ENCODE measurements at places on chromosomes 6 and 20. TPM values are rescaled to one million over a fixed set of nuclear protein-coding genes. Genes with fewer than 3 reads are reported as not detected.

The RAB32 gene
- total RNA-seq: 23.8 TPM

The ATP6V1G2 gene
- 3.3 TPM for total RNA-seq

The MAP1LC3A gene
- 17.5 TPM for total RNA-seq

The NRN1 gene
- total RNA-seq: 1.5 TPM

The PLA2G7 gene
- 0.26 TPM for total RNA-seq

The TFEB gene
- total RNA-seq: 1.3 TPM

The C20orf144 gene
- 0.44 TPM for total RNA-seq

The EYA4 gene
- 0.86 TPM for total RNA-seq

The CPXM1 gene
- total RNA-seq: 200 TPM

The CSE1L gene
- 186 TPM for total RNA-seq

The PCMT1 gene
- total RNA-seq: 65.5 TPM

The B3GAT2 gene
- 1.2 TPM for total RNA-seq

GRCh38 chr6:28258877-28259777, at the start of gene NKAPL:
Gene NKAPL, plus strand, starts transcription at chr6:28259297. Its CDS starts 75 bp downstream, at chr6:28259372.
- DNase-seq: no peak
- H3K4me3 ChIP-seq: no peak within 1 kb of the TSS
- no peak within 1 kb of the TSS for H3K27ac ChIP-seq
- H3K27me3 ChIP-seq: peaks cover 42% of the 10 kb centered on the region

- no peak for DNase-seq
- peaks cover 30% of the 10 kb centered on the region for H3K4me1 ChIP-seq
- H3K36me3 ChIP-seq: no peaks in the 10 kb centered on the region
- H3K27me3 ChIP-seq: peaks cover 52% of the 10 kb centered on the region
- H3K27ac ChIP-seq: no peak overlapping the region
Measured at GRCh38 chr6:13485303-13485702, 2.1 kb downstream of the GFOD1 start.

DNA sequence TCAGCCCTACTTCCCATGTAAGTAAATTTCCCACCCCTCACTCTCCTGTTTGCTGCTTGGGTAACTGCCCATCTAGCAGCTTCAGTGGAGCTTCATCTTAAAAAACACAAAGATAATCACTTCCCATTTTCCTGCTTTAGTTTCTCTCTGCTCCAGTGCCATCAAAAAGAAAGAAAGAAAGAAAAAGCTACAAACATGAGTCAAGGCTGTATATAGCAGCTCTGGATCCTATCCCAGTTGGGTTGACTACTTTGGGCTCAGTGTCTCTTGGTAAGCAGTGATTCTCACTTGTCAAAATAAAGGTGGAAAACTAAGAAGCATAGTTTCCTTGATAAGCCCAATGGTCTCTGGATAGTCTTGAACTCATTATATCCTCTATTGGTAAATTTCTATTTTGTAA, 48.7 kb upstream of the SRPK1 start:
- no peak overlapping the region for H3K27ac ChIP-seq
- no peaks in the 10 kb centered on the region for H3K36me3 ChIP-seq
- peaks cover 4% of the 10 kb centered on the region for H3K4me1 ChIP-seq
- H3K27me3 ChIP-seq: no peaks in the 10 kb centered on the region

DNA sequence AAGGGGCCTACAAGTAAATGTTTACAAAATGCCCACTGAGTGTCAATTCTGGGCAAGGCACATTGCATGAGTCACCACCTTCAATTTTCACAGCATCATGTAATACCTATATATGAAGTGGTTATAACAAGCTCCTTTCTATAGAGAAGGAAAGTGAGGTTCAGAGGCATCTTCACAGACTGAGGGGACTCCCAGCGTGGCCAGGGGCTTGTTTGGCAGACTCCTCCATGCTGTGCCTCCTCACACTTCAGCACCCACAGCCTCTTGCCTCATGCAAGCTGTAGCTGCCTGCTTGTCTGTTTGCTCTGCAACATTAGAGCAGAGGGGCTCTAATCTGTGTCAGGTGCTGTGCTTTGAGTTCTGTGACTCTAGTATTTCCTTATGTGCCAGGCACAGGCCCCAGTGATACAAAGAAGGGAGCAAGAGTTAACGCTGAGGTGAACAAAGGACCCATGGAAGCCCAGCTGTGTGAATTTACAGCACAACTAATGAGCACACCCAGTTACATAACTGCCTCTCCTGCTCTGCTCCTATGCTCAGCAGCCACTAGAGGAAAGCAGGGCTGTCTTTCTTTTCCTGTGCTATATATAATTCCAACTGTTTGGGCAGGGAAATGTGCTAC, 72.3 kb downstream of the ZHX3 start:
- peaks cover 44% of the 10 kb centered on the region for H3K4me1 ChIP-seq
- H3K36me3 ChIP-seq: no peaks in the 10 kb centered on the region
- no peaks in the 10 kb centered on the region for H3K27me3 ChIP-seq
- peak overlapping the region; percentile 55 for H3K27ac ChIP-seq

- no peak overlapping the region for H3K4me3 ChIP-seq
- DNase-seq: no peak
- H3K27me3 ChIP-seq: peaks cover 8% of the 10 kb centered on the region
- H3K36me3 ChIP-seq: peaks cover 2% of the 10 kb centered on the region
- peaks cover 17% of the 10 kb centered on the region for H3K4me1 ChIP-seq
Measured at GRCh38 chr6:13355999-13356785, 27.9 kb upstream of the TBC1D7 start.

DNA sequence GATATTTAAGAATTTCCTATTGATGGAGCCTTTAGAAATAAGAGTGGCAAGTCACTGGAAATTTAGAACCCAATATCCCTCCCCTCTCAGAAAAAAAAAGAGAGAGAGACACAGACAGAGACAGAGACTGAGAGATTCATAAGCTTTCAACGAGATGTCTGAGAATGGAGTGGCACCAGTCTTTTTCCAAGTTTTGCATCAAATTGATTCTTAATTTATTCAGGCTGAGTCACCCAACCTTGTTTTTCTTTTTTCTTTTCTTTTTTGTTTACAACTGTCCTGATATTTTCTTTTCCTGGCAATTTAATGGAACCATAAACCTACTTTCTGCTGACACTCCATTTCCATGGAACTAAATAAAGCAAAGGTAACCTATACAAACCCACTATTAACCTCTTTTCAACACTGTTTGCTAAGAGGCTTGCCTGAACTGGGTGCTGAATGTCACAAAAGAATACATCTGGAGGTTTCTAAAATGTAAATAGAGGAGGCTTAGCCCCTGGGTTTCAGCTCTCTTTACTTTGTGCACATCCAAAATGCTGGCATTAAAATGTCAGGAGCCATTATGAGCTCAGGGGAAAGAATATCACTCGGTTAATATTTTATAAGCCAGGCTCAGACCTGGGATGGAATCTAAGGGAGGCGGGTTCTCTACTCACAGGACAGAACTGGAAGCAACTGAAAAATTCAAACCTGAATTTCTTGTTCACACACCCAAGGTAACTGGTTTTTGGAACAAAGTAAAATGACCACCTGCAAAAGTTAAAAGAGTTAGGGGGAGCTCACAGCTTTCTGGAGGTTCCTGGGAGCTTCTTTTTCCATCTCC, 100.8 kb downstream of the BFSP1 start:
- no peak overlapping the region for H3K27ac ChIP-seq
- peaks cover 7% of the 10 kb centered on the region for H3K4me1 ChIP-seq
- no peaks in the 10 kb centered on the region for H3K36me3 ChIP-seq
- H3K27me3 ChIP-seq: peaks cover 4% of the 10 kb centered on the region
- DNase-seq: no peak

DNA sequence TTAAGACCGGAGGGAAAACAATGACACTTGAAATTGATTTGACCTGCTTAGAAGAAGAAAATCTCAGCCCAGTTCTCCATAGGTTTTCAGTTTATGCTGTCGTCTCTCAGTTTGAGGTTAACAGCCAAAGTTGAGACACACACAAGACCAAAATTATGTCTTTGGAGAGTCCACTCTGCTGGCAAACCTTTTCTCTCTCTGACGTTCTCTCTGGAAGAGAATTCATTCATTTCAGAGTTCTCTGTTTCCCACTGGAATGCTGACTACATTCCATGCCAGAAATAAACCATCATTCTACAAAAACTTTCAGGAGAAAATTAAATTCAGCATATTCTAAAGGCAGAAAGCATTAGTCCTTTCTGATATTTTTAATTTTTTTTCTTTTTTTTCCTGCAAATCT, 155.2 kb downstream of the TFAP2A start:
- no peaks in the 10 kb centered on the region for H3K27me3 ChIP-seq
- H3K27ac ChIP-seq: no peak overlapping the region
- no peak overlapping the region for H3K4me3 ChIP-seq
- H3K4me1 ChIP-seq: peaks cover 9% of the 10 kb centered on the region

GRCh38 chr6:46930331-46930730, 8.6 kb upstream of the ADGRF5 start:
- no peaks in the 10 kb centered on the region for H3K27me3 ChIP-seq
- no peaks in the 10 kb centered on the region for H3K36me3 ChIP-seq
- DNase-seq: no peak
- no peaks in the 10 kb centered on the region for H3K4me1 ChIP-seq
- no peak overlapping the region for H3K4me3 ChIP-seq

GRCh38 chr6:14660806-14661579, 543.4 kb downstream of the CD83 start:
- H3K27me3 ChIP-seq: no peaks in the 10 kb centered on the region
- DNase-seq: no peak
- no peak overlapping the region for H3K27ac ChIP-seq
- H3K4me3 ChIP-seq: no peak overlapping the region

- no peak overlapping the region for H3K4me3 ChIP-seq
- H3K27ac ChIP-seq: no peak overlapping the region
- DNase-seq: no peak
- peaks cover 9% of the 10 kb centered on the region for H3K4me1 ChIP-seq
- H3K36me3 ChIP-seq: no peaks in the 10 kb centered on the region
Measured at GRCh38 chr6:31502586-31502985, 4.6 kb downstream of the MICB start.

DNA sequence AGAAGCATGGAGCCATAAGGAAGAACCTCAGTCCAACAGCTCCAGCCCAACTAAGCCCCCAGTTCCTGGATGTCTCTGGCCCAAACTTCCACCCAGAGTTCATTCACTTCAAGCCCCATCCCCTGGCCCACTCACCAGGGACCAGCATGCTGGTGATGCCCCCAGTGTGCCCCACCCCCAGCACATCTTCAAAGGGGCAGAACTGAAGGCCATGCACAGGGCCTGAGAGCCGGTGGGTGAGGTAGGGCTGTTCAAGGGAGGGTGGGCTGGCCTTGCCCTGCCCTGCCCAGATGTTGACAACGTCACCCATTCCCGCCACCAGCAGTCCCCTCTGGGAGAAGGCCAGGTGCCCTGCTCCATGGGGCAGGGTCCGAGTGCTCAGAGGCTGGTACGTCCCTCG, 3.6 kb downstream of the B3GALT4 start:
- DNase-seq: no peak
- peaks cover 4% of the 10 kb centered on the region for H3K36me3 ChIP-seq
- H3K27me3 ChIP-seq: no peaks in the 10 kb centered on the region
- H3K4me3 ChIP-seq: peak overlapping the region; percentile 59
- no peak overlapping the region for H3K27ac ChIP-seq

DNA sequence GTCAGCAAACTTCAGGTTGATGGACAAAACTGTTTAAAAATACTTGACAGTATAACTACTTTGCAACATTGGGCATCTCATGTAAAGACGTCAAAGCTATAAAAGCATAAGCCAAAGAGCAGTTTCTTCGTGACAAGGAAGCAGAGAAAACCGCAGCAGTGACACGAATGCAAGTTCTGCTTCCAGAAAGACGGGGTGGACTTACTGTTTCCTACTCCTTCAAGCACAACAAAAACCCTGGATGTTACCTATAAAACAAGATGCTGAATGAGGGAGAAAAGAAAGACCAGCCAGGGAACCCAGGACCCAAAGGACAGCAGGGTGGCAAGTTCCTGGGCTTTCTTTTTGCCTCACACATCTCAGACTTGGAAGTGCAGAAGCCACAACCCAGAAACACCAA, 98.0 kb downstream of the DLL1 start:
- peaks cover 3% of the 10 kb centered on the region for H3K27me3 ChIP-seq
- no peaks in the 10 kb centered on the region for H3K4me1 ChIP-seq
- no peak overlapping the region for H3K4me3 ChIP-seq
- peaks cover 17% of the 10 kb centered on the region for H3K36me3 ChIP-seq
- no peak for DNase-seq

DNA sequence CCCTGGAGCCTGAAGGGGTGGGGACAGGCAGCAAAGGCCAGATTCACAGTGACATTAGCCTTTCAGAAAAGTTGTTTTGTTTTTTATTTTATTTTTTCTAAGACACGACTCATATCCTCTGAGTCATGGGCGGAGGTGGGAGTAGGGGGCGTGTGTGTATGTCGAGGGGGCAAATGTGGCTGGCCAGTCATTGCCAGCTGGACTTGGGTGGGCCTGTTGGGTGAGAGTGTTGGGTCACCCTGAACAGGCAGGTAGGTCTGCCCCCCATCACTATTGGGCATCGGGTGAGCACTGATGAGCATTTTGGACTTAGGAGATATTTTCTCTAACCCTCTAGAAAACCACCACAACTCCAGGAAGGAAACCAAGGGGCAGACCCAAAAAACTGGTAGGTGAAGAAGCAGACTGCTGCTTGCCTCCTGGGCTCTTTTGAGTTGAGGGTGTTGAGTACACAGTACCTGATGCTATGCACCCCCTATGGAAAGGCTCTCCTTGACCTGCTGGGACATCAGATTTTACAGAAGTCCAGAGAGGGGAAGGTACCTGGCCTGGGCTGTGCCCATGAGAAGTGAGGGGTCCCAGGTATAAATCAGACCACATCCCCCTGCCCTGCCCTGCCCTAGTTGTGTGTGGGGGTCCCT, 5.6 kb downstream of the SMIM29 start:
- peaks cover 83% of the 10 kb centered on the region for H3K4me1 ChIP-seq
- H3K27ac ChIP-seq: peak overlapping the region; percentile 36
- H3K27me3 ChIP-seq: peaks cover 14% of the 10 kb centered on the region
- no peak for DNase-seq
- peak overlapping the region; percentile 82 for H3K4me3 ChIP-seq
- H3K36me3 ChIP-seq: peaks cover 15% of the 10 kb centered on the region

DNA sequence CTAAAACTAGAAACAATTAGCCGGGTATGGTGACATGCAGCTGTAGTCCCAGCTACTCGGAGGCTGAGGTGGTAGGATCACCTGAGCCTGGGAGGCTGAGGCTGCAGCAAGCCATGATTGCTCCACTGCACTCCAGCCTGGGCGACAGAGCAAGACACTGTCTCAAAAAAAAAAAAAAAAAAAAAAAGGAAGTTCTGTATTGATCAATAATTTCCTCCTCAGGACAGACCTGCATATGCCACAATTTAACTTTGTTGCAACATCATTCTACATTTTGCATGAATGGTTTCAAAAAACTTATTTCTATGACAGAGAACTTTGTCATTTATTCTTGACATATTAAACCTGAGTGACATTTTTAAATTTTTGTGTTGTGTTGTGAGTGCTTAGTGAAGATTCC, 5.5 kb downstream of the DNAJC5 start:
- DNase-seq: no peak
- H3K4me3 ChIP-seq: no peak overlapping the region

Data from neural crest cell (in vitro differentiated cells).